Neural progenitor cell (in vitro differentiated cells): ENCODE measurements at places on chromosomes 1 and 21. TPM values are rescaled to one million over a fixed set of nuclear protein-coding genes. Genes with fewer than 3 reads are reported as not detected.

DNA sequence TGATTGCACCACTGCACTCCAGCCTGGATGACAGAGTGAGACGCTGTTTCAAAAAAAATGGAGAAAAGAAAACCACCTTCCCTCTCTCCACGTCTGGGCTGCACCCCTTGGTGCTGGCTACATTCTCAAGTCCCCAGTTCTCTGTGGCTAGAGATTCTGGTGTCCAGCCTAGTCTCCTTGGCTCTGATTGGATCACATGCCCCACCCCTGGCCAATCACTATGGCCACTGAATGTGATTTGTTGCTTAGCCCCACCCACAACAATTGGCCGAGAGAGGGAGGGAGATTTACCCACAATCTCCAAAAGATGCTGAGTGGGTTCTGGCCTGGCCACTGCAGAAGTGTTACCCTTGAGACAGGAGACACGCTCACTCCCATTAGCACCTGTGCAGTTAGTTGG lies 39.4 kb downstream of the FHAD1 start:
- no peaks in the 10 kb centered on the region for H3K36me3 ChIP-seq
- DNase-seq: no peak
- H3K27ac ChIP-seq: no peak overlapping the region

- no peak overlapping the region for H3K4me3 ChIP-seq
- no peaks in the 10 kb centered on the region for H3K36me3 ChIP-seq
- no peaks in the 10 kb centered on the region for H3K27me3 ChIP-seq
- no peaks in the 10 kb centered on the region for H3K4me1 ChIP-seq
These were observed 436.4 kb downstream of the PTBP2 start for GRCh38 chr1:97157991-97158390.

DNA sequence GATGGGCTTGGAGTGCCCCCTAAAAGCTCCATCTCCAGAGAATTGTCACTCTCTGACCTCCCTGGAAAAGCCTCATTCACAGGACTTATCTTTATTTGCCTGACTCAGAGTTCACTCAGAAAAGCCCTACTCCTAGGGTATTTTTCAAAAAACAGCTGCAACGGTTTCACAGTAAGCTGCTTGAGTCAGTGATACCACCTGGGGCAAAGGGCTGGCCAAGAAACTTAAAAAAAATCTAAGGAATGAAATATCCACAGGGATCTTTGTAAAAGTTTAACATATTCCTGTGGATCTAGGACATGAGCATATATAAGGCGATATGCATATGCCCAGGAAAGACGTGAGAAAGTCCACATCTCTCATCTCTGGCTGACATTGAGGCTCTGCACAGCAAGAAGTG lies 33.8 kb upstream of the TSPAN2 start:
- no peak for DNase-seq
- H3K36me3 ChIP-seq: no peaks in the 10 kb centered on the region
- no peak overlapping the region for H3K27ac ChIP-seq
- H3K4me3 ChIP-seq: no peak overlapping the region
- no peaks in the 10 kb centered on the region for H3K4me1 ChIP-seq
- no peaks in the 10 kb centered on the region for H3K27me3 ChIP-seq

GRCh38 chr1:43949678-43950077 lies 2.9 kb downstream of the IPO13 start:
- H3K27me3 ChIP-seq: no peaks in the 10 kb centered on the region
- no peak overlapping the region for H3K4me3 ChIP-seq
- no peak overlapping the region for H3K27ac ChIP-seq
- no peak for DNase-seq

- no peak overlapping the region for H3K27ac ChIP-seq
- H3K4me3 ChIP-seq: no peak overlapping the region
- H3K27me3 ChIP-seq: no peaks in the 10 kb centered on the region
These were observed 84.3 kb downstream of the OLFML3 start for GRCh38 chr1:114063544-114063943.

Gene LAMB3
- 0.19 TPM in 1 of 2 replicates, not detected in the other for total RNA-seq
